Activated naive CD4-positive, alpha-beta T cell (primary cell): ENCODE measurements at places on chromosomes 1 and 21.

- no peak for DNase-seq
These were observed 173.4 kb downstream of the ZZZ3 start for GRCh38 chr1:77509051-77509492.

DNA sequence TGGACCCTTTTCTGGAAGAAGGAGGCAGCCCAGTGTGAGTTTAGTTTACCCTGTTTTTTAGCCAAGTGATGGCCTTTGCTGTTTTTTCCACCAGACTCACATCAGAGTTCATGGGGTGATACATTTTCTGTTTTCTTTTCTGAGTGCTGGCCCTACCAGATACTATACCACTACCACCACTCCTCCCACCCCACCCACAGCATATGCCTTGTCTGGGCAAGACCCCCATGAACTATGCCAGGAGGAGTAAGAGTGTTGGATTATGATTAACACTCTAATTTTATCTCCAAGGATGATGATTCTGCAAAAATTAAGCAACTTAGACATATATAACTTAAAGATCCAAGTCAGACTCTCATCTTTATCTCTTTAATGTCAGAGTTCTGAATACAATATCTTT, 26.1 kb downstream of the FABP3 start:
- DNase-seq, result no peak

DNA sequence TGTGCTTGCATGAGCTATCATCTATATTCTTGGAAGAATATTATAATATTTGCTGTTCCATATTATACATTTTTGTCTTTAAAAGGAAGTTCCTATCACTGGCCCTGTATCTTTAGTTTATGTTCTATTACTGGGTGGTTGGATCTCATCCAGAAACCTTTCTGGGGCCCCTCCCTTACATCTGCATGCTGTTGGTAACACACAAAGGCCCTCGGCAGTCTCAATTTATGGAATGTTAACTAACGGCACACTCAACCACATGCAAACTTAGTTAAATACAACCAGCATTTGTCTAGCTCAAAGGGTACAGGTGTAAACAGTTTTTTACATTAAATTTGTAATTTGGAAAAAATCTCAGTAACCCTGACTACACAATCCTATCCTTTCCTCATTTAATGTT, 9.7 kb upstream of the HYI start:
- no peak for DNase-seq

DNA sequence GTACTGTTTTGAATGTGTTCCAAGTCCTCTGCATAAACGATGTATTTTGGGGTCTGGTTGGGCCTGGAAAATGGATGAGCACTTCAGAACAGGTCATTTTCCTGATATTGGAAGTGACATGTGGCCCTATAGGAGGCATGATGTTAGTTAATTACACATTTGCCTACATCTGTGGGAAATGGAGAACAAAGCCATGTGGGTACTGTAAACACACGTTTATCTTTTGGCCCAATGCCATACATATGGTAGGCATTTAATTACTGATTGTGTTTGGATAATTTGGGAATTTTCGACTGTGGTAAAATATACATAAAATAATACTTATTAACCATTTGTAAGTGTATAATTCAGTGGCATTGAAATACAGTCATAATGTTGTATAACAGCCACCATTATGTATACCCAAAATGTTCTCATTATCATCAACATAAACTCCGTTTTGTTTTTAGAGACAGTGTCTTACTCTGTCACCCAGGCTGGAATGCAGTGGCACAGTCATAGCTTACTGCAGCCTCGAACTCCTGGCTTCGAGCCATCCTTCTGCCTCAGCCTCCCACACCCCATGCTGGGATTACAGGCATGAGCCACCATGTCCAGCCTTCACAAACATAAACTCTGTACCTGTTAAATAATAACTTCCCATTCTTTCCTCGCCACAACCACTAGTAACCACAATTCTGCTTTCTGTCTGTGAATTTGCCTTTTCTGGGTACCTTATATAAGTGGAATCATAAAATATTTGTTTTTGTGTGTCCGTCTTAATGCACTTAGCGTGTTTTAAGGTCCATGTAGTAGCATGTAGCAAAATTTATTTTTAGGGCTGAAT, 11.9 kb upstream of the RNPEP start:
- DNase-seq, result no peak

DNA sequence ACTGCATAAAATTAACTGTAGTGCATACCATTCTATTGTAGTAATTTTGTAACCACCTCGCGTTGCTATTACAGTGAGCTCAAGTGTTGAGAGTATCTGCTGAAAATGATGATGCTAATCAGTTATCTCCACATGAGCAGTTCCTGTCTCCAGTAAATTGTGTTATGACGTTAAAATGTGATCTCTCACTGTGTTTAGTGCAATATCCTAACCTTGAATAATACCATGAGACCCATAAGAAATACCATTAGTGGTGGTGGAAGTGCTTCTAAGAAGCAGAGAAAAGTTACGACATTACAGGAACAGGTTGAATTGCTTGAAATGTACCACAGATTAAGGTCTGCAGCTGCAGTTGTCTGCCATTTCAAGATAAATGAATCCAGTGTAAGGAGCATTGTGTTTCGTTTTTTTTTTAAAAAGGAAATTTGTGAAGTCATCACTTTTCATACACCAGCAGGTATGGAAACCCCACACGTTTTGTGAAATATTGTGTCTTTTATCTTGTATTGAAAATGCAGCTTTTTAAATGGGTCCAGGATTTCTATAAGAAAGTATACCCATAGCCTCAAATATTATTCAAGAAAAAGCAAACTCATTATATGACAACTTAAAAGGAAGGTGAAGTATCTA, 72.5 kb downstream of the ANGPTL1 start:
- DNase-seq, result no peak

- no peak for DNase-seq
These were observed 186.5 kb upstream of the CSF3R start for GRCh38 chr1:36669262-36669661.

GRCh38 chr1:86928819-86929218, 14.4 kb downstream of the HS2ST1 start:
- DNase-seq, result no peak

GRCh38 chr1:203143641-203144040, 16.1 kb downstream of the ADORA1 start:
- DNase-seq, result no peak

GRCh38 chr1:40956407-40956806, 23.1 kb upstream of the CTPS1 start:
- no peak for DNase-seq

DNA sequence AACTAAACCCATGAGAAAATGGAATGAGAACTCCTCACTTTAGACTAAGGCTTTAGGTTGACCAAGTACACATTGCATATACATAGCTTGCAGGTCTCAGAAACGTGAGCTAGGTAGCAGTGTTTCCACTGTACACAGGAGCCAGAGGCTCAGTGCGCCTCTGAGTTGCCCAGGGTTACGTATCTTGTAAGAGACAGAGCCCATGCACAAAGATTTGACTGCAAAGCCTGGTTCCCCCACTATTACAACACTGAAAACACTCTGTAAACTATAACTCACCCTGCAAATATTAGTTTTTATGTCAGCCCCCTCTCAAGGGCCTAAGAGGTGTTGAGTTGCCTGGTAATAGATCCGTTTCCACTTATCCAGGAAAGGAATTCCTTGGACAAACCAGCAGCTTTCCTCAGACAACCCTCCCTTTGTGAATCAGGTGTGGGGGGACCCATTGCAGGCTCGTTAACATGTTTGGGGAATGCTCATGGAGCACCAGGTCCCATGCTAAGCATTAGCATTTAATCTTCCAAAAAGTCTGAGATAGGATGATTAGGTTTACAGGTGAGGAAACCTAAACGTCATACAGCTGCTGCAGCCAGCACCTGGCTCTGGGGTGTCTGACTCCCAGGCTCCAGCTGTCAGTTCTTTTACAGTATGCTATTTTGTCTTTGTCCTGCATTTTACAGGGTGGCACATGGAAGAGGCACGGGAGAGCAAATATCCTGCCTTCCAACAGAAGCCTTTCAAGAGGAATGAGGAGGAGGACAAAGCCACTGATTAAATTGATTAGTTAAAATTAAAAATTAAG, 25.7 kb downstream of the TENT5C start:
- DNase-seq, result no peak

DNA sequence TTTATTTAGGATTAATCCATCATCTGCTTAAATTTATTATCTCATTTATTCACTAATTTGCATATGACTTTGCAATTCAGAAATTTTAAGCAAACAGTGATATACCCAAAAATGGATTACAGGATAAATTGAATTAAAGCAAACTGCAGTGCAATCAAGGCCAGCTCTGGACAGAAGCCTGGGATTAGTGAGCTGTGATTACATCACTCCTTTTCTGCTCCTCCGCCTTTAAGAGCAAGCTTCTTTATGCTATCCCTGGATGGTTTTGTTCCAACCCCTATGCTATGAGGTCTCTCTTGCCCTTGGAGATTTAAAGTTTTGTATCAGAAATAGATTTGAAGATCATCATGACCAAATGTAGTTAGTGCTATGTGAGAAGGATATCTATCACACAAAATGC, 32.6 kb downstream of the GPR52 start:
- no peak for DNase-seq

- no peak for DNase-seq
These were observed 98.5 kb downstream of the ATF6 start for GRCh38 chr1:161864577-161864976.

DNA sequence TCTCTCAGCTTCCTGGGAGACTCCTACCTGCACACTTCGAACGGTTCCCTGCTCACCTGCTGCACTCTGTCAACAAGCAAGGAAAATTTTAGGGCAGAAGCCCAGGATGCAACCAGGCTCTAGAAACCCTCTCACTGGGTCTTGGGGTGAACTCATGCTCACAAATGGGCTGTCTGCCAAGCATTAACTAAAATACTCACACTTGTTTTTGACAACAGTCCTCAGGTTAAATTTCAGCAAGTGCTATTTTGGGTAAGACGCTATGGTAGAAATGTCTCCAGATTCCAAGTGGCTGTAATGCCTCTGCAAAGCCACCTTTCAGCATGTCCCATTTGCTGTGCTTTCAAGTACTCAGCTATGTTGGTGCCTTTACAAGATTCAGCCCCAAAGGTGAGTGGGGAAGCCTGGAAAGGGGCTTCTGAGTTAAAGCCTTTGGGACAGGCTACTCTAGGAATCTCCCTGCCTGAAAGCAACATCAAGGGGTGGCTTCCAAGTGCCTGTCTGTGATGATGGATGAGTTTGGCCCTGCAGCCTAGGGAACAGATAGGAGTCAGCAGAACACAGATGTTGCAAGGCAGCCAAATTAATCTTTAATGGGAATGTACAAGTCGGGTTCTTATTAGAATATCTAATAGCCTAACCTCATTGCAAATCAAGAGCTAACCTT, 211.9 kb upstream of the SPAG17 start:
- DNase-seq, result no peak

GRCh38 chr1:160727316-160727640, 11.8 kb upstream of the SLAMF7 start:
- no peak for DNase-seq

- DNase-seq, result no peak
These were observed 5.8 kb upstream of the IKBKE start for GRCh38 chr1:206464456-206464964.
